ENCODE measurements at places on chromosomes 5 and 9.

DNA sequence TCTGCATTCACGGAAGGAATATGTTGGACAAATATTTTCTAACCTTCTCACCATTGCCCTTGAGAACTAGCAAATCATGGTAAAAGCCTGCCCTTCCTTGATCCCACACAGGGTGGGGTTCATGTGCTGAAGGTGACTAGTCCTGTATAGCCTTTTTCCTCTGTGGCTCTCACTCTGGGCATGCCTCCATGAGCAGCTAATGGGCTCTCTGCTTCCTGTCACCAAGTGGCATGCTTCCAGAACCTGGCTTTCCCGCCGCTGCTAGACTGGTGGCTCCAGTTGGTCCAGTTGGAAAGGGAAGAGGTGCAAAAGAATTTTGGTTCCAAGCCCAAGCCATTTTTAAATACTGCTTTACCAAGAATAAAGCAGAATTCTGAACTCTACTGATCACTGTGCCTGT is 35.5 kb downstream of the FBXO10 start:
- no peak for DNase-seq

GRCh38 chr5:159104051-159104651 is 4.4 kb upstream of the EBF1 start:
- peak; percentile 34 for DNase-seq

GRCh38 chr9:95515272-95516113 is 1.3 kb downstream of the PTCH1 start:
- DNase-seq, result no peak

DNA sequence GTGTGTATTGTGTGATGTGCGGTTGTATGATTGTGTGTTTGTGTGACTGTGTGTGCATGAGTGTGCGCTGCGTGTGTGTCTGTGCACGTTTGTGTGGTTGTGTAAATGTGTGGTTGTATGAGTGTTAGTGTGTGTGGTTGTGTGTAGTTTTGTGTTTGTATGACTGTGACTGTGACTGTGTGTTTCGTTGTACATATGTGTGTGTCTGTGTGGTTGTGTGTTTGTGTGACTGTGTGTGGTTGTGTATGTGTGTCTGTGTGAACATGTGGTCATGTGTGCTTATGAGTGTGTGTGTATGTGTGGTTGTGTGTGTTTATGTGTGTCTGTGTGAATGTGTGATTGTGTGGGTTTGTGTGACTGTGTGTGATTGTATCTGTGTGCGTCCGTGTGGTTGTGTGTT is 197.8 kb downstream of the TTLL11 start:
- DNase-seq, result no peak

GRCh38 chr5:5497152-5497788 is 74.8 kb downstream of the ICE1 start:
- DNase-seq, result peak; percentile 67

- DNase-seq, result peak; percentile 54
Measured at GRCh38 chr5:178895615-178896571, at the start of gene ZFP2. TSS of gene ZFP2 (plus strand) at chr5:178895913. CDS start at chr5:178931314, 35,401 bp downstream.

GRCh38 chr5:600886-601541 is 11.1 kb upstream of the CEP72 start:
- no peak for DNase-seq

- DNase-seq, result no peak
Measured at GRCh38 chr5:179536676-179537075, 13.7 kb upstream of the RUFY1 start.

GRCh38 chr9:136143215-136144001 is 24.7 kb upstream of the TMEM250 start:
- peak; percentile 31 for DNase-seq

GRCh38 chr5:55313870-55314617 is 6.3 kb downstream of the MTREX start:
- no peak for DNase-seq

GRCh38 chr5:168654211-168654721 is 75.1 kb upstream of the PANK3 start:
- DNase-seq, result peak; percentile 42

- DNase-seq, result peak; percentile 86
Measured at GRCh38 chr5:79020861-79021561, 35.9 kb upstream of the ARSB start.

DNA sequence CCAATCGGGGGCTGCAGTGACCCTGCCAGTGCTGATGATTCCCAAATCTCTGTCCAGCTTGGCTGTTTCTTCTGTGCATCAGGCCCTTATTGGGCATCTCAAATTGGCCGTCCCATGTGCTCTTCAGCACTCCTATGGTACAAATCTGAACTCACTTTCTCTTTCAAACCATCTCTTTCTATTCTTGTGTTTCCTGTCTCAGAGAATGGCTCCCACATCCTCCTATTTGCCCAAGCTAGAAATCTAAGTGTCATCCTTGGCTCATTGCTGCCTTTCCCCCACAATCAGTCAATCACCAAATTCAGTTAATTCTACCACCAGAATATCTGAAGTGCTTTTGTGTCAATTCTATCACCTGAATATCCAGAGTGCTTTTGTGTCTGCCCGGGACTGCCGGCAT is 336.6 kb downstream of the CWC27 start:
- no peak for DNase-seq

DNA sequence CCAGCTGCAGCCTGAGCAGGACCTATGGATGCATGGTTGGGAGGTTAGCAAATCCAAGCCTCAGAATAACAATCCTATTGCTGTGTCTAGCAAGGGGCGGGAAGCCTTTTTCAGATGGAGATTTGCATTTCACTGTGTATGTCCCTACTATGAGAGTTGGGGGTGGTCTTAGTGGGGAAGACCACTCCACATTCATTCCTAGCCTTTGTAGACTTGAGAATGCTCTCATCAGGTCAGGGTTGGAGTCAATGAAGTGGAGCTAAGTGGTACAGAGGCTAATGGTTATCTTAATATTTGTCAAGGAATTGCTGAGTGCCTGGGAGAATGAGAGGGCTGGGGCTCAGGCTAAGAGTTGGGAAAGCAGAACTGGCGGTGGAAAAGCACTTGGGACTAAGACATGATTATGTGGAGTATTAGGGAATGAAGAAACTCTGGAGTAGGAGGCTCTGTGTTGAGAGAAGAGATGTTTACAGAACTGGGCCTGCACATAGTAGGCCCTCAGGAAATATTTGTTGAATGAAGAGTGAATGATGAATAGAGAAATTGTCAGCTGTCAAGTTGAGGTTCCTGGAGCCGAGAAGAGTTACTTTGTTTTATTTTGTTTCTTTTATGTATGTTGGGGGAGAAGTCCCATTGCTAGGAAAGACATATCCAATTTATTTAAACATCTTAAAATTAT is 175.5 kb upstream of the SPRY4 start:
- DNase-seq, result no peak

GRCh38 chr5:58505971-58506640 is 14.9 kb downstream of the GAPT start:
- DNase-seq, result no peak

GRCh38 chr5:143501310-143502044 is 98.0 kb upstream of the NR3C1 start:
- no peak for DNase-seq

- DNase-seq, result no peak
Measured at GRCh38 chr9:20988061-20988460, 43.4 kb downstream of the HACD4 start.

DNA sequence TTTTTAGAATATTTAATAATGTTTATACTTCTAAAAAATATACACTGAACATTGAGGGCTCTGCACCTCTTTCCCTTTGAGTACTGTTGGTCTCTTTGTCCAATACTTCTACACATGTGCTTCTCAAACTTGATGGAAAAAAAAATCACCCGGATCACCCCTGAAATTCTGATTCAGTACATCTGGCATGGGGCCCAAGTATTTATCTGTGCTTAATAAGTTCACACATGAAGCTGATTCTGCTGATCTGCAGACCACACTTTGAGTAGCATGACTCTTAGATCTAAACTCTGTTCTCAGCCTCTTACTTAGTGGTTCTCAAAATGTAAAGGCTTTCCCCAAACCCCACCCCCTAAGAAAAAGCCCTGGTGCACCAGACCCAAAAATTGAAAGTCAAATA is 12.0 kb downstream of the RUSC2 start:
- no peak for DNase-seq

- DNase-seq, result no peak
Measured at GRCh38 chr5:38968665-38969064, 105.5 kb downstream of the RICTOR start.

GRCh38 chr9:126534431-126535186 is 79.1 kb upstream of the LMX1B start:
- DNase-seq, result no peak

DNA sequence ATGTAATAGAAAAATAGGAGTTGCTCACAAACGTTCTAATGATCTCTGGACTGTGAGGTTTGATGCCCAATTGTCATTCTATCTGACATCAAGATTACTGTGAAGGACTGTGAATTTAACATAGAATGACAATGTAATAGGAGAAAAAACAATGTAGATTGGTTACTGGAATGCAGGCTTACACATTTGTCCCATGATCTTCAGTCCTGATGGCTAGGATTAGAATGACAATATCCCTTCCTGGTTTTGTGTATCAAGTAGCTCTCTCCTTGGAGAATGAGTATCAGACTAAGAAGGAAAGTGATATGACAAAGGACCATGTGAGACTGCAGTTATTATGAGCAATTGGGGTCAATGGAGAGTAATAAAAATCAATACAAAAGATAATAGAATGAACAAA is 862.2 kb upstream of the C9orf72 start:
- DNase-seq, result no peak

- DNase-seq, result no peak
Measured at GRCh38 chr5:139699351-139699750, 51.2 kb downstream of the CXXC5 start.

- no peak for DNase-seq
Measured at GRCh38 chr9:34374905-34375552, 1.7 kb downstream of the MYORG start.

DNA sequence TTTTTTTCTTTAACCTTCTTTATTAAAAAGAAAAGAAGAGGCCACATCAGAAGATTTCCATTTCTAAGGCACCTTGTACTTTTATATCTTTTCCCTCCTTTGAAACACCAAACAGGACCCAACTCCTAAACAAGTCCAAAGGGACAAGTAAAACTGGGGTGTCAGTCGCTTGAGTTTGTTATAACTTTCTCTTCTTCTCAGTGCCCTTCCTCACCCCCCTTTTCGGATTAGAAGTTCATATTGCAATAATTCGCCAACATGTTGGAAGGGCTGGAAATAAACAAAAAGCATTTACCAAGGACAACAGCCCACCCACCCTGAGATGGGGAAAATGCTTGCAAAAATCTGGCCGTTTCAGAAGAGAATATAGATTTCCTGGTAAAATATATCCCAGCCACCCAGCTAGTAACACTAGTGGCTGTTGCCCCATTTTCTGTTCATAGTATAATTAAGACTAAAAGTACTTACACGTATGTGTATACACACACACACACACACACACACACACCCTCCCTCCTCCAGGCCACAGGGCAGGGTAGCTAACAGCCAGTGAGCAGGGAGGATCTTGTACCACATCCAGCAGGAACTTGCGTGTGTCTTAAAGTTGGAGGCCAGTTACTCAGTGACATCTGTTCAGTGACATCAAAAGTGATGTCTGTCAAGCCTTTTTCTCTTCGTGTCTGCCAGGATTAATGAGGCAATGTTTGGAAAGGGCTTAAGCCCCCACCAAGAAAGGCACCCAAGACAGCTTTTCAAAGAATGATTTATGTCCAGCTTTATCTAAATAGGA is 149.1 kb upstream of the KLF4 start:
- peak; percentile 89 for DNase-seq

GRCh38 chr5:61167382-61167781 is 5.1 kb upstream of the SMIM15 start:
- peak; percentile 68 for DNase-seq

DNA sequence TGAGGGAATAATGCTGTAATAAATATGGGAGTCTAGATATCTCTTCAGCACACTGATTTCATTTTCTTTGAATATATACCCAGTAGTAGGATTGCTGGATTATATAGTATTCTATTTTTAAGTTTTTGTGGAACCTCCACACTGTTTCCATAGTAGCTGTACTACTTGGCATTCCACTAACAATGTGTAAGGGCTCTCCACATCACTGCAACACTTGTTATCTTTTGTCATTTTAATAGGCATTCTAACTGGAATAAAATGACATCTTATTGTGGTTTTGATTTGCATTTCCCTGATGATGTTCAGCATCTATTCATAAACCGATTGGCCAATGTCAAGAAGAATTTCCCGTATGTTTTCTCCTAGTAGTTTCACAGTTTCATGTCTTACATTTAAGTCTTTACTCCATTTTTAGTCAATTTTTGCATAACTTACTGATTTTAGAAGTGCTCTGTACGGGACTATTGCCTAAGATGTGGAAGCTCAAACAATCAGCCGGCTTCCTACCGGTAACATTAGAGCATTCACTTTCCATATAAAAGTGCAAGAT is 1078.8 kb downstream of the TAF11L14 start:
- DNase-seq, result no peak

- no peak for DNase-seq
Measured at GRCh38 chr5:126769703-126770102, 7.2 kb upstream of the LMNB1 start.

DNA sequence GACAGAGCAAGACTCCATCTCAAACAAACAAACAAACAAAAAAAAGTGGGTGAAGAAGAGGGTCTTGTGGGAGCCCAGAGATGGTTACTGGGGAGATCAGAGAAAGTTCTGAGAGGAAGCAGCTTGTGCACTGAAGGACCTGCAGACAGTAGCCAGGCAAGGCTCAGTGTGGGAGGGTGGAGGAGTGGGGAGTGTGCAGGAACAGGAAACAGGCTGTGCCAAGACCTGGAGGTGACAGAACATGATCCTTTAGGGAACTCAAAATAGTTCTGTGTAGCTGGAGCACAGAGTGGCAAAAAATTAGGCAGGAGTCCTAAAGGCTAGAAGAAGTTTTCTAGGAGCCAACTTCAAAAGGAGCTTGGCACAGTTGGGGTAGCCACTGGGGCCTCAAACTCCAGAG is 19.2 kb upstream of the NANS start:
- DNase-seq, result peak; percentile 67

GRCh38 chr5:171739271-171739670 is 46.3 kb upstream of the SMIM23 start:
- no peak for DNase-seq

GRCh38 chr5:16489322-16489791 is 23.8 kb upstream of the ZNF622 start:
- peak; percentile 69 for DNase-seq

DNA sequence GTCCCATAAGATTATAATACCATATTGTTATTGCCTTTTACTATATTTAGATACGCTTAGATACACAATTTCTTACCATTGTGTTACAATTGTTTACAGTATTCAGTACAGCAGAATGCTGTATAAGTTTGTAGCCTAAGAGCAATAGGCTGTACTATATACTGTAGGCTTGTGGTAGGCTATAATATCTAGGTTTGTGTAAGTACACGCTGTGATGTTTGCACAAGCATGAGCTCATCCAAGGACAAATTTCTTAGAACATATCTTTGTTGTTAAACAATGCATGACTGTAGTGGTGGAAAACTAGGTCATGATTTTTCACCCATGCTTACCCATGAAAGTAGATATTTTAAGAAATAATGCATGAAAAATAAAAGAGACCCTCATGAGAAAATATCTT is 509.4 kb upstream of the CDH18 start:
- no peak for DNase-seq

DNA sequence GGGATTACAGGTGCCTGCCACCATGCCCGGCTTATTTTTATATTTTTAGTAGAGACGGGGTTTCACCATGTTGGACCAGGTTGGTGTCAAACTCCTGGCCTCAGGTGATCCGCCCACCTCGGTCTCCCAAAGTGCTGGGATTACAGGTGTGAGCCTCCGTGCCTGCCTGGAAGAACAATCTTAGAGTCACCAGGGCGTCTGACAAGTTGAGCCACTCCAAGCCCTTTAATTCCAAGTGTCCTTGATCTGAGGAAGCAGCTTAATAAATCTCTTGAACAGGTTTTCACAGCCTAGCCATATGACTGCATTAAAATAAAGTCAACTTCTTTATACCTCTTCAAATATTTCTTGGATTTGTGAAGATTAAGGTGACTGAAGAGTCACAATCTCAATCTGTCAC is 31.5 kb downstream of the SLC44A1 start:
- no peak for DNase-seq

Measured in fibroblast of pulmonary artery (primary cell).